ENCODE measurements at places on chromosomes 11 and 22.

DNA sequence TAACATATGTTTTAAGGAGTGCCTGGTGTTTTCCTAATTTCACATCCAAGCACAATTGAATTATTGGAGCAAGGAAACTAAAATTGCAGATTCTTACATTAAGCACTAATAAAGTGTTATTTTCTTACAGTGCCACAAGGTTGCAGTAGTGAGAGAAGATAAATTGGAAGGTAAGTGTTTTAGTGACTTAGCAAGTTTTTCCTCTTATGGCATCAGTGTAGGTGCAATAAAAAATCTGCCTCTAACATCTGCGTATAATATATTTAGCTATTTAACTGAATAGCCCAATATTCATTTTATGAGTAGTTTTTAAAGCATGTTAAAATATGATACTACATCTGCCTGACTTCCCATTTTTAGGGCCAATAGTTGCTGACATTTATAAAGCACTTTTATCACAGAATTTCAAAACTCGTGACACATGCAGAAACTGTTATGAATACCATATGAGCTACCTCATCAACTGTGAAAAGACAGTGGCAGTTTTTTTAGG lies 19.0 kb downstream of the POLD3 start:
- no peak for DNase-seq

GRCh38 chr11:92070026-92070889 lies 154.4 kb upstream of the FAT3 start:
- no peak for DNase-seq

DNA sequence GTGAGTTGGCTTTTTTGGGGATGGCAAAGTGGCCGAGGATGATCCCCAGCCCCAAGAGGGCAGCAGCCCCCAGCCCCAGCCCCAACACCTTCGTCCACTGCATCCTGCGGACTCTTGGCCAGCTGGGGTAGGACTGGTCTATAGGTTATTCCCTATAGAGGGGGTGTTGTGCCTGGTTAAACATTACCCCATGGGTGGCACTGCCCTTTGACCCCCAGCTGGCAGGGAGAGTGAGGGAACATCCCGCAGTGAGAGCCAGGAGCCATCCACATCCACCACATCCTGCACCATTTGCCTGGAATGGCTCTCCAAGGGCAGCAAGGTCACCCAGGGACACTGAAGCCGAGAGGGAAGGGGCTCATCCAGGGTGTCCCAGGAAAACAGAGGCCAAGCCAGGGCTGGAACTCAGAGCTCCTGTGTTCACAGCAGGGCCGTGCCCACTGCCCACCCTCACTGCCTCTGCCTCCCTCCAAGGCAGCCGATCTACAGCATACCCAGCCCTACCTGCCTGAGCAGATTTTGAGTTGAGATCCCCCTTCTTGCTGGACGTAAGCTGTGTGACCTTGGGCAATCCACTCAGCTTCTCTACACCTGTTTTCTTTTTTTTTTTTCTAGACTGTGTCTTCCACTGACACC lies at the start of gene NAALADL1:
Gene NAALADL1 (minus strand): TSS at position 135 of the 636 bp plus-strand sequence. CDS start 32 bp downstream, at position 103.
- no peak for DNase-seq

DNA sequence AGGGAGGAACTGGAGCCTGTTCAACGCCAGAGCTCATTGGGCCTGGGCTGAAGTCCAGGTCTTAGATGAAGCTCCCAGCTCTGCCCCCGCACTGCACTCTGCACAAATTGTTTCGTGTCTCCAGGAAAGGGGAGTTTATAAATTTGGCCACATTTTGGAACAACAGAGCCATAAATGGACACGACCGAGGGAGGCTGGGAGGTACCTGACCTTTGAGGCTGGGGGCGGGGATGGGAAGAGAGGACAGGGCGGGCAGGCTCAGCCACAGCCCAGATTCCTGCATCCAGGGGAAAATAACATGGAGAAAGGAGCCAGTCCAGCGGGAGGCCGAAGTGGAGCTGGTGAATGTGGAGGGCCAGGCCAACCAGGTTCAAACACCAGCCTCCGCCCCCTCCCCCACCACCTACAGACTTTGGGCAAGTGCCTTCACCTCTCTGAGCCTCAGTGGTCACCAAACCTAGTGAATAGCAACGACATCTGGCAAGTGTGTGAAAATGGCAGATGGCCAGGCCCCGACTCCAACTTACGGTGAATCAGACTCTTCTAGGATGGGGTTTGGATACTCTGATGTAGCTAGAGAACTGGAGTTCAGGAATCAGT lies 36.8 kb upstream of the SMTN start:
- no peak for DNase-seq

DNA sequence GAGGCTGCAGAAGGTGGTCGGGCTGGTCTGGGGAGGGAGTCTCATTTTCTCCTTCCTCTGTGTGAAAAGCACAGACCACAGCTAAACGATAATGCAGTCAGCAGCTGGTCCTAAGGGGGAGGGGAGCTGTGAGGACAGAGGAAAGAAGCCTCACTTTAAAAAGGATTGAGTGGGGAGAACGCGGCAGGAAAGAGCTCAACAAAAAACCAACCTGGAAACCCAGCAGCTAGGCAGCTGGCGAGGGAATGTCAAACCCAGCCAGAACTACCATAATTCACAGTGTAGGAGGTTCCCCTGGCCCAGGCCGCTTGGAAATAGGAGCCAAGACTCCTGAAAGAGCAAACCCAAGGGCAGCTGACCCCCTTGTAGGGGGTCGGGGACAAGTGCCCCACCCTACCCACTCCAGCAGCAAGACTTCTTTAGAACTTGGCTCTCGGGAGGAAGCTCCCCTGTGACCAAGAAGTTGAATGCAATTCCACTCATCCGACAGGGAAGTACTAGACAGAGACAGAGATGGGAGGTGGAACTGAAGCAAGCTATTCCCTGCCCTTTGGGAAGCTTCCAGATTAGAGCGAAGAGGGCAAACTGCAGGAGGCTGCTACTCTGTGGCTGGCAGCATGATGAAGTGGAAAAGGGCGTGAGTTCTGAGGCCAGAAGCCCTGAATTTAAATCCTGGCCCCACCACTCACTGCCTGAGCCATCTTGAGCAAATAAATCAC lies 16.5 kb upstream of the DGKZ start:
- DNase-seq, result no peak

DNA sequence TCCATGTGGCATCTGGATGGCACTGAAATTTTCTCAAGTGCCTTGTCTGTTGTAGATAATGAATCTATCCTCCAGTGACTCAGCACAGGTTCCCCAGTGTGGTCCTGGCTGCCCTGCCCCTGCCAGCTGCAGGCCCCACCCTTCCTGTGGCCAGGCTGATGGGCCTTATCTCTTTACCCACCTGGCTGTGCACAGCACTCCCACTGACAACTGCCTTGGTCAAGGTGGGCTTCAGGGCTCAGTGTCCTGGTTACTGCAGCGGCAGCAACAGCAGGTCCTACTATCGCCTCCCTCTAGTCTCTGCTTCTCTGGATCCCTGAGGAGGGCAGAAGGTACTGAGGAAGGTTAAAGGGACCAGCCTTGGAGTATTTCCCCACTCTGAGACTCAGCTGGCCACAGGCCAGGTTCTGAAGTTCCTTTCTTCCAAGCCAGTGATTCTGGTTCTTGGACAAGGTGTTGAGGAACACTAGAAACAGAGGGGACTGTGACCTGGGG lies 3.1 kb downstream of the HMBS start:
- DNase-seq, result no peak

- DNase-seq, result no peak
These were observed 519.6 kb downstream of the NTM start for GRCh38 chr11:131889760-131890581.

GRCh38 chr11:114928260-114928870 lies 250.0 kb downstream of the NXPE2 start:
- DNase-seq, result no peak

DNA sequence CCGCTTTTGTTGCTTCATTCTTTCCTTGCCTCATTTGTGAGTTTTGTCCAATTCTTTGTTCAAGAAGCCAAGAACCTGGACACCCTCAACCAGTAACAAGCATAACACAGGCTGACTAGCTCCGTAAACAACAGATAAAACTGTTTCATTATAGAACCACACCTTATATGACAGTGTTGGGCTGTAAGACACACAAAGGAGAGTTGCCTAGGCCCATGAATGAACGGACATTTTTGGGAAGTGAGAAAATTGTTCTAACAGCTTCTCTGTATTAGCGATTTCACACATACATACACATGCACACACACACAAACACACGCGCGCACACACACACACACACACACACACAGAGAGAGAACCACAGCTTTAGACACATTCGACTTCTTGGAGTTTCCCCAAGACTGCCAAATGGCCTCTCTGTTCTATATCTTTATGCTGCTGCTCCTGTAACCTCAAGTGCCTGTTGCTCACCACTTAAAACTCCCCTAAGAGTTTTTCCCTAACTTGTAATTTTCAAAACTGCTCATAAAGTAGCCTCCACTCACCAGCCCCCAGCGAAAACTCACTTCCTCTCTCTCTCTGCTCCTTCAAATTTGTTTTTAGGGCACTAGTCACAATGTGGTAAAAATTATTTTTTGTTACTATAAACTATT lies 35.9 kb downstream of the CTSC start:
- DNase-seq, result no peak

DNA sequence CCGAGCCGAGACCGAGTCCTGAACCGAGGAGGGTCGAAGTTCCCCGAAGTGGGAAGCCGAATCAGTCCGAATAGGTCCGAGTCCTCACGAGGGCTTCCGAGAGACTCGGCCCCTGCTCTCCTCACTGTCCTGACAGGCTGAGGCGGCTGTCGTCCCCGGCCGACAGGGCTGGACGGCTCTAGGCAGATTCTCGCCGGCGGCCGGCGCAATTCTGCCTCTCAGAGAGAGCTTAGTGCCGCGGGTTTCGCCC lies 191 bp upstream of the DEAF1 start:
- no peak for DNase-seq

DNA sequence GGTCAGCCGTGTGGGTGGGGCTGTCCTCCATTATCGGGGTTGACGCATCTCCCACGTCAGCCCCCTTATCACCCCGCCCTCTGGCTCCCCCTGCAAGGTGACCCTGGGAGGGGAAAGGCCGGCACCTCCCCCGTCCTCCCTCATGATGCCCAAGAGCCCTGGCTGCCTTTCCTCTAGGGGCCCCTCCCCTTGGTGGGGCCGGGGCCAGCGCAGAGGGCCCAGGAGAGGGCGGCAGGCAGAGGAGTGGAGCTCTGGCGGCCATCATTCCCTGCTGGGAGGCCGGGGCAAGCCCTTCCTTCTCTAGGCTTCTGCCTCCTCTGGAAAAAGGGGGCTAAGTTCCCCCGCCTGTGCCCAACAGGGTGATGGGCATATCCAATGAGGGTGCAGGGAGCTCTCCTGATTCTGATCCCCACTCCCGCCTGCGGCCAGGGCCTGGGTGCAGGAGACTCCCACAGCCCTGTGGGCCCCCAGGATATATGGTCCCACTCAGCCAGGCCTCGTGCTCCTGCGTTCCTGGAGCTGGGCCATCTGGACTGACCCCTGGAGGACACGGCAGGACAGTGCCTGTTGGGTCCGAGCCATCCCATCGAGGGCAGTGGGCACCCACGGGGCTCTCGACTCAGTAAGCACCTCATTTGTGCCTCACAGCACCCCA lies 12.3 kb downstream of the MYRF start:
- DNase-seq, result no peak

DNA sequence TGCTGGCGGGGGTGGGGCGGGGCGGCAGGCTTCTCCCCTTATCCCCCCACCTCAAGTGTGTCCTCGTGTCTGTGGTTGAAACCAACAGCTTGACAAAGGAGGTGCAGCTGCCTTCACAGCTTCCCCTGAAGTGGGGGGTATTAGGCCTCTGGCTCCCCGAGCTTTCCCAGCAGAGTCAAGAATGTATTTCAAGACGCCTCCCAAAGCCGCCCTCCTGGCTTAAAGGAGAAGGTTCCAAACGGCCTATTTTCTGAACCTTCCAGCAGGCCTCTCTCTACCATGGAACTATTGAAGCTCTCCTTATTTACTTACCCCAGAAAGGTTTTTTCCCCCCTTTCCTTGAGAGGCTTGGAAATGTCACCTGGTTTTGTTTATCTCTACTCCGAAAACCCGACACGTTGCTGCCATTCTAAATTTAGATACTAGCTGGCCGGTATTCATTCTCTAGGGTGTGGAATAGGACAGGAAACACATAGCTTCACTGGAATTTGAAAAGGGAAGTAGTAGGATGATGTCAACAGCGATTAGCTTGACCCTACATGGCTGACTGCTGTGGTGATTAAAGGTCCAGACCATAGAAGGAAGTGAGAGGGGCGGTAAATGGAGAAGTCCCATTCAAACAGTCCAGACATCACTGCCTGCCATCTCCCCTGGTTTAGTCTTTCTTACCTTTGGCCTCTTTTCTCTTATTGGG lies 671 bp upstream of the PICALM start:
- no peak for DNase-seq

DNA sequence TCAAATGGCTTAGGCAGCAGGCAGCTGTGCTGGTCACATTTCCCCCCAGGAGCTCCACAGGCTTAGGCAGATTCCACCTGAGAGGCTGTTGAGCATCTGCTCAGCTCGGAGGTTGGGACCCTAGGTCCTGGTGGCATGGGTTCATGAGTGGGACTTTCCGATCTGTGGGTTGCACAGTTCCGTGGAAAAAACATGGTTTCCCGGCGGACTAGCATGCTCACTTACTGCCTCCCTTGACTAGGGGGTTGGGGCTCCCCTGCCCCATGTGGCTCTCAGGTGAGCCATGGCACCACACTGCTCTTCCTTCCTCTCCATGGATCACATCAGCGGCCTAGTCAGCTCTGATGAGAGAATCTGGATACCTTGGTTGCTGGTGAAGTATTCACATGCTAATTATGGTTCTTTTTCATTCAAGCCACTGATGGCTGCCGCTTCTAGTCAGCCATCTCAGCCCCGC lies 685.1 kb downstream of the METTL15 start:
- DNase-seq, result no peak

GRCh38 chr22:16969508-16970327 lies 38.3 kb downstream of the GAB4 start:
- no peak for DNase-seq

- DNase-seq, result no peak
These were observed 73.9 kb downstream of the SCUBE1 start for GRCh38 chr22:43269246-43269645.

DNA sequence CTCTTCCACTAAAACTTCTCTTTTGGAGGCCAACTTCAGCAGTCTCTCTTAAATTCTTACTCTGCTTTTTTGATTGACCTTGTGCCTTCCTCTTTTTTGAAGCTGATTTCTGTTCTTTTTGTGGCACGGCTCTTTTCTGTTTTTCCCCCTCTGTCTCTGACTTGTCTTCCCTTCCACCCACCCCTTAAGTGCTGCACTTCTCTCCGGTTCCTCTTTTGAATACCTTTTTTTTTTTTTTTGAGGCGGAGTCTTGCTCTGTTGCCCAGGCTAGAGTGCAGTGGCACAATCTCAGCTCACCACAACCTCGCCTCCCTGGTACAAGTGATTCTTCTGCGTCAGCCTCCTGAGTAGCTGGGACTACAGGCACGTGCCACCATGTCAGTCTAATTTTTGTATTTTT lies 211.9 kb downstream of the BLID start:
- DNase-seq, result no peak

DNA sequence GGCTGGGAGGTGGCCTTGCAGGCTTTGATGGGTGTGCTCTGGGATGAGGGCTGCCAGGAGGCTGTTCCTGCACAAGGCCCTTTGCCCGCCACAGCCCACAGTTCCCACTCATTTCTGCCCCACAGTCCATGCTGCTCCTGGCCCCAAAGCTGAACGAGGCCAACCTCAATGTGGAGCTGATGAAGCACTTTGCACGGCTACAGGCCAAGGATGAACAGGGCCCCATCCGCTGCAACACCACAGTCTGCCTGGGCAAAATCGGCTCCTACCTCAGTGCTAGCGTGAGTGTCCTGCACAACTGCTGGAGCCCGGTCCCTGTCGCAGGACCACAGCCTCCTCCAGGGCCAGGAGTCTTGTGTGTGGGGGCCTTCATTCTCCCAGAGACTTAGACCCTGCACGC lies 10.2 kb downstream of the SCYL1 start:
- DNase-seq, result no peak

- DNase-seq, result no peak
These were observed 15.7 kb downstream of the TMEM121B start for GRCh38 chr22:17105143-17106129.

All from cortex of kidney (tissue), 1 donor.